ENCODE measurements at places on chromosomes 4 and X.

GRCh38 chr4:15776871-15777648 lies 1.1 kb upstream of the CD38 start:
- no peak for DNase-seq

DNA sequence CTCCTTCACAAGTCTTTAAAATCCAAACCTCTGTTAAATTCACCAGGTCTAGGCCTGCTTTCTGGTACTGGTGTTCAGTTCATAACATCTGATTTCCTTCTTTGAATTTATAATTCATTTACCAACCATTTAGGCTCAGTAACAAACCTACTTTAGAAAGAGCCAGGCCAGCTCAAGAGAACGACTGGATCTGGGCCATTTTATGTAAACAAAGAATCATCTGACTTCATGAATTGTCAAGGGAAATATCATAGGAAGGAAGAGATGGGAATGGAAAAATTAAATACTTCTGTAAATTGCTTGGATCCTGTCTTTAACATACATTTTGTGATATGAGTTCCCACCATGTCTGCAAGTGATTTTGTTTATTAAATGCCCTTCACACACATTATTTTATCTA lies 36.5 kb downstream of the DCHS2 start:
- DNase-seq, result no peak

DNA sequence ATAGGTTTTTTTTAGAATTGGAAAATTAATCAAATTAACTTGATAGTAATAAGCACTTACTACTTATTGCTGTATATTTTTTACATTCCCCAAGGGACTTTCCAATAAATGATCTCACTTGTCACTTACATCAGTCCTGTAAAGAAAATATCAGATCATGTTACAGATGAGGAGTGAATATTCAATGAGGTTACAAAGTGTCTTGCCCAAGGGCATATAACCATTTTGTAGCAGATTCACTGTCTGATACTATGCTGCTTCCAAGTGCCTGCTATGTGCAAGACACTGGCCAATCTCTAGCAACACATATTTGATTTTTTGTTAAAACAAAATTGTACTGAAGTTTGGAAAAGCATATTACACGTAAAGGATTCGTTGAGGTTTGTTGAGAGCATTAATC lies 1287.7 kb downstream of the FAM133A start:
- no peak for DNase-seq

DNA sequence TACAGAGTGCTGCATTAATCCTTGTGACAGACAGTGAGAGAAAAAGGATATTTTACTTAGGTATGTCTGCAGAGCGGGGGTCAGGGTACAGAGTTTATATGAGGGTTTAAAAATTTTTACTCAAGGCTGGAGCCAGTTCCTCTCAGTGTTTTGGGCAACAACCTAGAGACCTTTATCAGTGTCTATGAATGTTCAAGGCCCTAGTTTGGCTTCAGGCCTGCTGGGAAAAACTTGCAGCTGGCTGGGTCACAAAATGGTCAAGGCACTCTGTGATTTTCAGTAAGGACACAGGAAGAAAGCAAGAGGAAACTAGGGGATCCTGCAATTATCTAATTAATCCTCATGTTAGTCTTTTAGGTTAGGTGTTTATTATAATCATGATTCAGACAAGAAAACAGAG lies 10.8 kb upstream of the C4orf54 start:
- DNase-seq, result no peak

- DNase-seq, result no peak
Measured at GRCh38 chr4:29259556-29259955, 1460.6 kb upstream of the PCDH7 start.

- no peak for DNase-seq
Measured at GRCh38 chrX:102341867-102342266, 94.9 kb downstream of the NXF2 start.

DNA sequence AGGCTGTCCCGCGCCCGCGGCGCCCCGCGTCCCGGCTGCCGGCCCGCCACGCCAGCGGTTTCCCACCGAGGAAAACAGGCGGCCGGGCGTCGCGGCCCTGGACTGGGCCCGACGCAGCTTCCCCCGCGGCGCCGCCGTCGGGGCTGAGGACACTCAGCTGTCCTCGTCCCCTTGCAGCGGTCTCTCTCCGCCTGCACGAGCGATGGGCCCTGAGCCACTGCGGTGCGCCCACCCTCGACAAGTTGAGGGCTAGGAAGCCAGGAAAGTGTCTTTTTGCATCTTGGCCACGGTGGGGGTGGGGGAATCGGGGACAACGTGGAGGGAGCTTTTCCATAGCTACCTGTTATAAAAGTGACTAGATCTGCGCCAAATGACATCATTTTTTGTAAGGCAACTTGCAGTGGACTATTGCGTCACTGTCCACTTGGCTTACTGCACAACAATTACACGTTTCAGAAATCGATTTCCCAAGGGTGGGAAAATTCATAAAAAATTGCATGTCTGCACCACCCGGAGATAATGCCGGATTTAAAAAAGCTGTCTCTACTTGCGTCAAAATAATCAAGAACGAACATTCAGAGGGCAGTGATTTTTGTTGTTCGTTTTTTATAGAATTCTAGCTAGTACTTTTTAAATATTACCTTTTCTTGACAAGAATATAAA lies 1.1 kb downstream of the KLHL15 start:
- DNase-seq, result no peak

DNA sequence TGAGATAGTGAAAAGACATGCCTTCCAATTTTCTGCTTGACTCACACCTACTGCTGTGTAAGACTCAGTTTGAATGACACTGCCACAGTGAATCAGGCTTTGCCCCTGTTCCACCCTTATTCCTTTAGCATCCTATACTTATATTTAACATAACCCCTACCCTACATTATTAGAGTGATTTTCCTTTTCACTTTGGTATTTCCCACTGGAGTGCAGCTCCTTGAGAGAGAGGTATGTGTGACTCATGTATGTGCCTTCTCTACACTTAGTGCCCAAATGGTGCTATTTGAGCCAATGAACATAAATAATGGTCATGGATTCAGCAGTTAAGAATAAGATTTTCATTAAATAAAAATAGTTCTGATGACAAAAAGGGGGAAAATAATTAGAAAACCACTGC lies 69.5 kb downstream of the RRAGB start:
- no peak for DNase-seq

- DNase-seq, result no peak
Measured at GRCh38 chrX:141642979-141643378, 53.5 kb downstream of the SPANXA2 start.

- no peak for DNase-seq
Measured at GRCh38 chrX:142428916-142429315, 223.8 kb upstream of the MAGEC2 start.

DNA sequence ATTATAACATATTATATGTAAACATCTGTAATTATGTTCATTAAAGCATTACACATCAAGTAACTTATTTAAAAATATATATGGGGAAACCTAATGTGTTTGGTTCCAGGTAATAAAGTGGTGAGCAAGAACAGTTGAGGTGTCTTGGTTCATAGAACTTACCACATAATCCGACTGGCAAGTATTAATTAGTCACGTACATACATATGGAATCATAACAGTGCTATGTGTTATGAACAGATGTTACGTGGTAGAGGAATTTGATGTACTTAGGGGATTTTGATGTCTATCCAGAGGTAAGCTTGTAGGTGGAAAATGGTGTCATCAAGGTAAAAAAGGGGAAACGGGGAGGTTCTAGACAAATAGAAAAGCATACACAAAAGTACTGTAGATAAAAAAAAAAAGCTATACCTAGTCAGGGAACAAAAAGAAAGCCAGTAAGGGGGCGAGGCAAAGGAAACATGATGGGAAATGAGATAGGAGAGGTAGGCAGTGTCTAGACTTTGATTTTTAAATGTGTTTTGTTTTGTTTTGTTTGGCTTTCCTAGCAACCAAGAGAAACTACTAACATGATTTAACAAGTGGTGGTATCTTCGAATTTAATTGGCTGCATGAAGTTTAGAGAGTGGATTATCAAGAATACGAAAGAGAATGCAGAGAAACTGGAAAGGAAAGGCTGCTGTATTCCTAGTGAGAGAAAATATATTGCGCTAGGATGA lies 12.6 kb downstream of the DMD start:
- no peak for DNase-seq

- no peak for DNase-seq
Measured at GRCh38 chrX:101290957-101291603, at the start of gene TAF7L. TAF7L (minus strand) TSS chrX:101291334; CDS start chrX:101287543, 3,791 bp downstream.

GRCh38 chr4:143396695-143397094 lies 60.0 kb downstream of the GAB1 start:
- no peak for DNase-seq

- no peak for DNase-seq
Measured at GRCh38 chr4:81919223-81919622, 447.5 kb upstream of the RASGEF1B start.

GRCh38 chrX:152641996-152642395 lies 4.3 kb downstream of the GABRQ start:
- no peak for DNase-seq

- DNase-seq, result no peak
Measured at GRCh38 chr4:57091657-57092162, 18.5 kb downstream of the IGFBP7 start.

DNA sequence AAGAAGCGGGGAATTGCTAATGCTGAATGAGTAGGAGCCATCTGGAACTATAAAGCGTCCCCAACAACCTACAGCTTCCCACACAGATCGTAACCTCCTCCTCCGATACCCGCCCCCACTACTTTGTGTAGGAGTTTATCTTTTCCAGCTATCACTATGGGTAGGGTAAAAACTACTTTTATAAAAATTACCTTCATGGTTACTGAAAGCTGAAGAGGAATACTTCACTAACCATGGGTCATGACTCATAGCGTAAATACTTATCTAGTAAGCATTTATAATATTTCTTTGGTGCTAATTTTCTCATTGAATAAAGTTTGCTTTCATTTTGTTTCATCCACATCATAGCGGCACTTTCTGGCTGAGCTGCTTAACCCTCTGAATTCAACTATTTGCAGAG lies 79.4 kb upstream of the TNIP3 start:
- no peak for DNase-seq

DNA sequence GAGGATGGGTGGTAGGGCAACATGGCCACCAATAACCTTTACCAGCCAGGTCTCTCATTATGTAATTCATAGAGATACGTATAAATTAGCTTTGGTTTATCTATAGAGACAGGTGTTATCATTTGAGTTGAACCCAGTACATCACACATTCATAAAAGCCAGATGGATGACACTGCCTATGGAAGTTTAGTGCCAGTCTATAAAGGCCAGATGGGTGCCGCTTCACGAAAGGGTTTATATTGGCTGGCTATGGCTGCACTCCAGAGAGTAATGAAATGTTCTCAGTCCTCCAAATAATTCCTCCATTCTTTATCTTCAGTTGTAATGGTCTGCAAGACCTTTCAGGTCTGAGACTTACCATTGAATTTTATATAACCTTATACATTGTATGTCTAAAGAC lies 331.9 kb upstream of the NR3C2 start:
- DNase-seq, result no peak

DNA sequence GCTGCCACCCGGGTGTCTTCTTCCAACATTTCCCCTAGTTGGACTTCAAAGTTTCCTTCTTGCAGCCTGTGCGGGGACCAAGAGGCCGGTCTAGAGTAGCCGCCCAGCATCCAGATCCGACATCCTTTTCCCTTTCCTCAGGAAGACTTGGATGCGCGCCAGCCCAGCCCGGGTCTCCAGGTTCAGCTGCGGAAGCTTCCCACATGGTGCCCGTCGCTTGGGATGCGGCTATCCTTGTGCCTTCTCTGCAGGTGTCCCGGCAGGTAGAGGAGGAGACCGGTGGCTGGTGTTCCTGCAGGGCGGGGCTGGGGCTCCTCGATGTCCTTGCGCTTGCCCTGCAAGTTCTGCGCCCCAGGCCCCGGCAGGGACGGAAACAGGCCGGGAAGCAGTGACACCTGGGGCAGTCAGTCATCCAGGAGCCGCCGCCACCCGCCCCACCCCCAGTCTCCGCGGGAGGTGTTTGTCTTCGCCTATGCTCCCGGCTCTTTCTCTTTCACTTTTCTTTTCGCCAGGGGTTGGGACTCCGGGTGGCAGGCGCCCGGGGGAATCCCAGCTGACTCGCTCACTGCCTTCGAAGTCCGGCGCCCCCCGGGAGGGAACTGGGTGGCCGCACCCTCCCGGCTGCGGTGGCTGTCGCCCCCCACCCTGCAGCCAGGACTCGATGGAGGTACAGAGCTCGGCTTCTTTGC lies at the start of gene IL15:
Gene IL15, plus strand, starts transcription at position 502 of the 689 bp plus-strand sequence. CDS start 82,882 bp downstream, outside the sequence.
- DNase-seq, result peak; percentile 81

DNA sequence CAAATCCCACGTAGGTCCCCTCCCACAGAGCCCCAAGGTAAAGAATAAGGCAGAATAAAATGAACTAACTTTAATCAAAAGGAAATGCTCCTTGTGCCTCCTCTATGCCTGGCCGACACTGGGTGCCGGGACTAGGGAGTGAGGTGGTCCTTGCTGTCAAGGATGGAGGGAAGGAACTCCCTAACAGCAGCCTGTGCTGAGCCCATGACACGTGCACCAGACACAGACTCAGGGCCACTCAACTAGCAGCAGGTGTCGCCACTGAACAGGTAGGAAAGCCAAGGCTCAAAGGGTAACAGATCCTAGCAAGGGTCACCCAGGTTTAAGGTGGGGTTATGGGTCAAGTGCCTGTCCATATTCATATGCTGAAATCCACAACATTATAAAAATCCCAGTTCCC lies 29.2 kb downstream of the MSX1 start:
- DNase-seq, result no peak

DNA sequence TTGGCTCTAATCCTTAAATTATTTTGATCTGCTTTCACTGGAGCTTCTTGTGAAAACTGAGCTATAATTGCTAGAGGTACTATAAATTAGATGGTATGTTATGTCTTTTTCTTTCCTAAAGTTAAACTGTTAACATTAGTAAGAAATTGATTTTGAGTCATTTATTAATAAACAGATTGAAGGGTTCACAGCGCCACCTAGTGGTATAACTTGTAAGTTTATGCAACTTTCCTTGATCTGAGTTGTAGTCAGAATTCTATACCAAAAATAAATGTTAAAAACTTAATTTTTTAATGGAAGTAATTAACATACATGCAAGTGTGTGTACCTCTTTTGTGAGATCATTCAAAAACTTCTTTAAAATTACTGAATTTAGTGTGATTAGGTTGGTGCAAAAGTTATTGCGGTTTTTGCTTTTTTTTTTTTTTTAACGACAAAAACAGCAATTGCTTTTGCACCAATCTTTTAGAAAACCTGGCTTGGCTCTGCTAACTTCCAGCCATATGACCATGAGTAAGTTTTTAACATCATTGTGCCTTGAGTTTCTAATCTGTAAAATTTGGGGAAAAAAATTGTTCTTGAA lies 151.5 kb downstream of the CENPC start:
- DNase-seq, result peak; percentile 50

GRCh38 chrX:19889582-19890342 lies 2.4 kb upstream of the SH3KBP1 start:
- peak; percentile 11 for DNase-seq

DNA sequence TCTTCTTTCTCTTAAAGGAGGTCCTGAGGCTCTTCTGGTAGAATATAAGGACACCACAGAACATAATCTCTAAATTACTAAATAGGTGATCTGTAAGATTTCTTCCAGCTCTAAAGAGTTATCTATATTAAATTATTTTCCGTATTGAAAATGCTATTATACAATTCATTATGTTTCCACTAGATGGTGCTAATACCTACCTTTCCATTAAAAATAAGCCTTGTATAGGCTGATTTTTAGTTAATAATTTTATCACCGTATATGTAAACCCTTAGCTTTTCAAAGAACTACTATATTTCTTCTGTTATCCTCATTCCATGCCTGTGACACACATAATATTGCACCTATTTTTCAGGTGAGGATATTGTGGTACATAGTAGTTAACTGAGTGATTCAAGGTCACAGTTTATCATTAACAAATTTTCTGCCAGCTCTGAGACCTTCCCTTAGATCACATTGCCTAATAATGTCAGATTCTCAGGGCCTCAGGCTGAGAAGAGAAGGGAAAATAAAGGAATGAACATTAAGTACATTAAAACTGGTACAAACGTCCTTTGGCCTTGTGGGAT lies 138.8 kb downstream of the TEX11 start:
- DNase-seq, result no peak

Measured in hematopoietic multipotent progenitor cell (in vitro differentiated cells).